Activated gamma-delta T cell treated with anti-CD3 and anti-CD28 coated beads, Interleukin-2, amount 50 U/mL, for 16 hours (primary cell): ENCODE measurements at places on chromosomes 7 and 10.

- DNase-seq, result no peak
Observed at GRCh38 chr7:24611130-24611529, 37.9 kb downstream of the PALS2 start.

DNA sequence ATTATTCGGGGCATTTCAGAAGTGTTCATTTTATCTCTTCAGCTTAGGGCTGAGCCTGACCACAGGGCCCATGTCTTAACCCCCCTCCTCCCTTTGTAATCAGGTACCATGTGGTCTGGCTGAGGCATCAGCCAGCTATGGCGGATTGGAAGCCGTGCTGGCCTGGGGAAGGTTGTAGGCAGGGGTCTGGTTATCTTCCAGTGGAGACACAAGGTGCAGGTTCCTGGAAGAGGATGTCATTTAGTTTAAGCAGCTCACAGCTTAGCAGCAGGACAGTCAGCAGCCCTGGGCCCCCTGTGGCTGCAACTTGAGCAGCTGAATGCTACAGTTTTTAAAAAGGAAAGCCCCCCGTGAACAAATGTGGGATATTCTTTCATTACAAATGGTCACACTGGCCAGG lies 22.1 kb downstream of the BAG3 start:
- no peak for DNase-seq

DNA sequence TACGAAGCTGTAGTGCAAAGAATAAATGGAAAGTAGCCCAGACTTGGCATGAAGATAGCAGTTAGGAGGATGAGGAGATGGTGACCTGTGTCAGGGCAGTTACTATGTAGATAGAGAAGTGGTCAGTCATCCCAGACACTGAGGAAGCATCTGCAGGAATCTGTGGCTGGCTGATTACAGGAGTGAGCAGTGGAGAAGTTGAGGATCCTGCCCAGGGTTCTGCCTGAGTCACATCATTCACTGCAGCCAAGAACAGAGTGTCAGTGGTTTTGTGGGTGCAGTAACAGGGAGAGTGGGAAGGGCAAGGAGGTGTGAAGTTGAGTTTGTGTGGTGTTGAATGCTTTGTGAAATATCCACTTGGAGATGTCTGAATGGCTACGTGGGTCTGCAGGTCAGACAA lies 676.4 kb upstream of the NRP1 start:
- no peak for DNase-seq

DNA sequence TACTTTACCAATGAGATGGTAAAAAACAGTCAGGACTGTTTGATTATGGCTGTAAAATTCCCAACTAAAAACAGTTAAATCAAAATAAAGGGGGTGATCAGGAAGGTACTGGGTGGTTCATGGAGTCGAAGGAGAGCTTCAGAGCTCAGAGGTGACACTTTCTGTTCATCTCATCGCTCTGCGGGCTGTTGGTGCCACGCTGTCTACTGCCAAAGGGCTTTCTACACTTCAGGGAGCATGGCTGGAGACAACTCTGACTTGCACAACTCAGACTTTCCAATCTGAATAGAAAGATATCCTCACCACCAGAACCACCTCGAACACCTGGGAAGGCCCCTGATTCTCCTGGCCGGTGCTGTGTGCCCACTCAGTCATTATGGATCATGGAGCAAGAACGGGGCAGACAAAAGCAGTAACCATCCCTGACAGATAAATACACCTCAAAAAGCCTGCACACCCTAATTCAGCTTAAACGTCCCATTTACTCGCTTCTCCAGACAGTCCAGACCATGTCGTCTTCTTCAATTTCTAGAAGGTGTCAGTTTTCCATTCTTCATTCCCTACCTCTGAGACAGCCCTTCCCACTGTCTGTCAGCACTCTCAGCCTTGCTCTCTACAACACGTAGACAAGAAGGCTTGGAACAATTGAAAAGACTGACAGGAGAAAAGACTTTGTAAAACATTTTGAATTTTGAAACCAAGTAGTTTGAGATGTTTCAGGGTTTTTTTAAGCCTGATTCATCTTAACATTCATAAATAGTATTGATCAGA lies 348.7 kb upstream of the NFE2L3 start:
- DNase-seq, result no peak

DNA sequence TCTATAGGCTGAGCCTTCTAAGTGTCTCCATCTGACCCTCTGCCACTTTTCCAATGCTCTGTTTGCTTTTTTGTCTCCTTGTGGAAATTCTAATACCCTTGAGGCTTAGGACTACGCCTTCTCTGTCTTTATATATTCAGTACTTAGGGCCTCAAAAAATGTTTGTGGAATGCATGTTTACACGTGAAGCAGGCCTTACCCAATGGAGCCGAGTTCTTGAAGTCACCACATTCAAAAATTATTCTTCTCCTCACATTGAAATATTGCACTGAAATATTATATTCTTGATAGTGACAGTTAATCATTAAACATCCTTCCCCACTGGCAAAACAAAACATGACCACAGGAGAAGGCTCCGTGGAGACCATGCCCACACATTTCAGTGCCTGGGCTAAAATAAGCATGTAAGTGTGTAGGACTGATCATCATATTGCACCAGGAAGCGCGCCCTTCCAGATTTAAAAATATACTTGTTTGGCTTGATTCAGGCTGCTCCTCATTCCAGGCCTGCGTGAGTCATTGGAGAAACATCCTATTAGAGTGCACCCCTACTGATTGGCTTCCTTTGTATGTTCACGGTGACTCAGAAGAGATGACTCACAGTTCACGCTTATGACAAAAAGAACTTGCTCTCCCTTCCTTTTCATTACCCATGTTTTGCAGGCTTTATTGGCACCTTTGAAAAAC lies 307.4 kb upstream of the AOAH start:
- DNase-seq, result peak; percentile 11

- DNase-seq, result no peak
Observed at GRCh38 chr10:47363781-47364180, 15.6 kb downstream of the RBP3 start.

DNA sequence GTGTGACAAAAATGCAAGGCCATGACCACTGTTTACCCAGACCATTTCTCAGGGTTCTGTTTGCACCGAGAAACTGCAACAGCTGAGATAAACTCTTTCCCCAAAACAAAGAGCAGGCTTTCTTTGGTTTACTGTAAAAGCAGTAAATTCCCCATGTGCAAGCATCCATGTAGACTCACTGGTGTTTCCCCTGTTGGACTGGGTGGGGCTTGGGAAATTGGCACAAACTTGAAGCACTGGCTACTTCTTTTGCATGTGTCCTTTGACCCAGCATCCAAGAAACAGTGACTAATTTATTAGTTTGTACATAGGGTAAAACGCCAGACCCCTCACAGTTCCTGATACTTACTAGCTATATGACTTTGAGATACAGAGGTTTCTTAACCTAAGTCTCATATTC lies 12.3 kb downstream of the IQUB start:
- DNase-seq, result no peak

DNA sequence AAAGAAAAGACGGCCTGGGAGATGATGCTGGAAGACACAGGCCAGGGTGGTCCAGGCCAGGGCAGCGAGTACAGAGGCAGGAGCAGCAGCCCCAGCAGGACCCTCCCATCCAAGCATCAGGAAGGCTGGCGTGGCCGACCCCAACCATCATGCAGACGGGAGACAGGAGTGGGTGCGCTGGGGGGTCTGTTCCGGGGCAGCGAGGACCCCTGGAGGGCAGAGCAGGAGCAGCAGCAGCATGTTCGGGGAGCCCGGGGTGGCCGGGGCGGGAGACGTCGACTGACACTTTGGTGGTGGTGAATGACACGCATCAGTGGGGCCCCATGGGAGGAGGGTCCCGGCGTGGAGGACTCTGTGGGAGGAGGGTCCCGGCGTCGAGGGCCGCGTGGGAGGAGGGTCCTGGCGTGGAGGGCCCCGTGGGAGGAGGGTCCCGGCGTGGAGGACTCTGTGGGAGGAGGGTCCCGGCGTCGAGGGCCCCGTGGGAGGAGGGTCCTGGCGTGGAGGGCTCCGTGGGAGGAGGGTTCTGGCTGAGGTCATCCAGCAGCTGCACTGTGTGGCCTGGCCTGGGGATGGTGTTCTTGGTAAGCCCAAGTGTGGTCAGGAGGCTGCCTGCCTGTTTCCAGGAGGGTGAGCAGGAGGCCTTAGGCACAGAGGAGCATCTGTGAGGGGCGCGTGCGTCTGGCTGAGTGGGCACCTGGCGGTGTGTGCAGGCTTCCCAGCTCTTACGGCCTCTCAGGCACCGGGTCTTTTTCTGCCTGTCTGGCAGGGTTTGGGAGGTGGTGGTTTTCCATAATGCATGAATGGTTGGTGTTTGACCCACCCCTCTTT lies 38.9 kb downstream of the FAM20C start:
- no peak for DNase-seq

GRCh38 chr7:2196381-2197378 lies 36.1 kb downstream of the MAD1L1 start:
- DNase-seq, result no peak

DNA sequence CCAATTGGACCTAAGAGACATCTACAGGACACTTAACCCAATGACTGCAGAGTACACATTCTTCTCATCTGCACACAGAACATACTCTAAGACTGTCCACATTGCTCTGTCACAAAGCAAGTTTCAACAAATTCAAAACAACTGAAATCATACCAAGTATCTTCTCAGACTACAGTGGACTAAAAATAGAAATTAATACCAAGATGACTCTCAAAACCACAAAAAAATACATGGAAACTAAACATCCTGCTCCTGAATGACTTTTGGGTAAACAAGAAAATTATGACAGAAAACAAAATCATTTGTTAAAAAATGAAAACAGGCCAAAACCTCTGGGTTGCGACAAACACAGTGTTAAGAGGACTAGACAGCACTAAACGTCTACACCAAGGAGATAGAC lies 24.5 kb downstream of the SNX13 start:
- no peak for DNase-seq

DNA sequence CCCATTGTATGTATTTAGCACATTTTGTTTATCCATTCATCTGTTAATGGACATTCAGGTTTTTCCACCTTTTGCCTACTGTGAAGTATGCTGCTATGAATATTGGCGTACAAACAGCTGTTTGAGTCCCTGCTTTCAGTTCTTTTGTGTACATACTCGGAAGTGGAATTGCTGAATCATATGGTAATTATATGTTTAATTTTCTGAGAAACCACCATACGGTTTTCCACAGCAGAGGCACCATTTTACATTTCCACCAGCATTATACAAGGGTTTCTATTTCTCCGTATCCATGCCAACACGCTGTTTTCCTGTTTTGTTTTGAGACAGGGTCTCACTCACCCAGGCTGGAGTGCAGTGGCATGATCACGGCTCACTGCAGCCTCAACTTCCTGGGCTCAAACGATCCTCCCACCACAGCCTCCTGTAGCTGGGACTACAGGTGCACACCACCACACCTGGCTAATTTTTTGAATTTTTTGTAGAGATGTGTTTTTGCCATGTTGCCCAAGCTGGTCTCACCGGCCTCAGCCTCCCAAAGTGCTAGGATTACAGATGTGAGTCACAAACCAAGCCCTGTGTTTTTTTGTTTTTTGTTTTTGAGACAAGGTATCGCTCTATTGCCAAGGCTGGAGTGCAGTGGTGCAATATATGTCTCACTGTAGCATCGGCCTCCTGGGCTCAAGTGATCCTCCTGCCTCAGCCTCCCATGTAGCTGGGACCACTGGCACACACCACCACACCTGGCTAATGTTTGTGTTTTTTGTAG lies 22.1 kb upstream of the FBXW4 start:
- DNase-seq, result no peak

DNA sequence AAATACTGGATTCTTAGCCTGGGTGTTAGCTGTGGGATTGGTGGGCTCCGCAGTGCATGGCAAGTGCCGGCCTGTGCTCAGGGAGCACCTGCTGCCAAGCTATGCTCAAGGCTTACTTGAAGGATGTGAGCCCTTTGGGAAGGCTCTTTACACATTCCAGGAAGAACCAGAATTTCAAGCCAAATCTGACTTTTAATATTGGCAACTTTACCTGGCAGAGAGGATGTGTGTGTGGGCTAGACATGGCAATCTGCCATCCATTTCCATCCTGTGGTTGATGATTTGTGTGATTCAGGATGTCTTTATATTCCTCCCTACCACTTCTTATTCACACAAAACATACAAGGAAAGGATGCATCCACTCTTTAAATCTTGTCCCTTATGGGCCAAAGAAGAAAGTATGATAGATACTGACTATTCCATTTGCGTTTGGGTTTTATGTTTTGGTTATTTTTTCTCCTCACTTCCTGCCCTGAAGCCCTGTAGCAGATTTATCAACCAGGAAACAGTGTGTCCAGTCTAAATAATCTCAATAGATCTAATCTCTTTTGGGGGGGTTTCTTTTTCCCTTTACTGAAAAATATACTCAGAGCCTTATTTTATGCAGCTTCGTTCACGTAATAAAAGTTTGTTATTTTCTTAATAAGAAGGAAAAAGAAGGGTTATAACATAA lies 247.1 kb downstream of the COBL start:
- DNase-seq, result no peak

GRCh38 chr7:131124001-131124629 lies 203.6 kb upstream of the MKLN1 start:
- no peak for DNase-seq

DNA sequence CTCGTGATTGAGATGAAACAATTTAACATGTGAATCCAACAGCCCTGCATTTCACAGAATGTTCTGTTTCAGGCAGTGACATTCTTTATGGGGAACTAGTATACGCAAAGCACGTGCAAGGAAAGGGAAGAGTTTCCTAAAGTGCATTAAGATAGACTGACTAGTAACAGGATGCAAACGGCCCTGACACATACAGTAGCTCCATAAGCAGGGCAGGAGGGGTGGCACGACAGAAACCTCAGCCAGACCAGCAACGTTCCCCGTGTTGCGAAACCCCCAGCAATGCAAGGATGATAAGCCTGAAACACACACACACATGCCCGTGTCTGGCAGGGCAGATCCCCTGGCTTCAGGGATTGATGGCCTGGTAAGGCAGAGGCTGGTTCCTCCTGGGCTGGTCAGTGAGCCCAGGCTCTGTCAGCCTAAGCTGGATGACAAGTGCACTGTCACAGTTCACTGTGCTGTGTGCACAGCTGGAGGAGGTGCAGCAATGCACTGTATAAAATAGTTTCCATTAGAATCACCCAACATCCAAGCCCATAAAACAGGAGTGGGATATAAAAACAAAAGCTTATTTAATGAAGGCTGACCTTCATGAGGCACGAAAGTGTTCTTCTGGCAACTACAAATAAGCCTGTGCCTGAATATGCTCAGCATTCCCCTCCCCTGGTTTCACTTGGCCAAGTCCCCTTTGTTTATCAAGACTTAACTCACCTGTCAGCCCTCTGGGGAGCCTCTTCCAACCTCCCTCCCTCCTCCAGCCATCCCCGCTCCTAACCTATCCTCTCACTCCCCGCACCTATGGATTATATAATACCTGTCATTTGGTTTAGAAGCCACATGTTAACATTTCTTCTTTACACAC lies 88.8 kb downstream of the GSAP start:
- DNase-seq, result no peak

DNA sequence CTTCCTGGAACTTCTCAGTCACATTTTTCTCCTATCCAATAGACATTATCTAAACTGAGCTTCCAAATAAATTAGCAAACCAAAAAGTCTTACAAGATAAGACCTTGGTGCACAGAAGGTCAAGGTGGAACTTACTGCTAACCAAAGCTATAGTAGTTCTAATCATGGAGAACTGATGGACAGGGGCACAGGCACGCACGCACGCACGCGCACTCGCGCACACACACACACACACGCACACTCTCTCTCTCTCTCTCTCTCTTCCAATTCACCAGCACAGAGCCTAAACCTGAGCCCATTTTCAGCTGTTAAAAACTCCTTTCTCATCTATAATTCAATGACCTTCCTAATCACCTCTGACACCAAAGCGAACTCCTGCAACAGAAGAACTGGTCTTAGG lies 7.5 kb downstream of the FGFR2 start:
- DNase-seq, result no peak
